ENCODE measurements at places on chromosomes 2 and 18.

GRCh38 chr18:57128220-57128932, 18.5 kb upstream of the BOD1L2 start:
- no peak for DNase-seq

DNA sequence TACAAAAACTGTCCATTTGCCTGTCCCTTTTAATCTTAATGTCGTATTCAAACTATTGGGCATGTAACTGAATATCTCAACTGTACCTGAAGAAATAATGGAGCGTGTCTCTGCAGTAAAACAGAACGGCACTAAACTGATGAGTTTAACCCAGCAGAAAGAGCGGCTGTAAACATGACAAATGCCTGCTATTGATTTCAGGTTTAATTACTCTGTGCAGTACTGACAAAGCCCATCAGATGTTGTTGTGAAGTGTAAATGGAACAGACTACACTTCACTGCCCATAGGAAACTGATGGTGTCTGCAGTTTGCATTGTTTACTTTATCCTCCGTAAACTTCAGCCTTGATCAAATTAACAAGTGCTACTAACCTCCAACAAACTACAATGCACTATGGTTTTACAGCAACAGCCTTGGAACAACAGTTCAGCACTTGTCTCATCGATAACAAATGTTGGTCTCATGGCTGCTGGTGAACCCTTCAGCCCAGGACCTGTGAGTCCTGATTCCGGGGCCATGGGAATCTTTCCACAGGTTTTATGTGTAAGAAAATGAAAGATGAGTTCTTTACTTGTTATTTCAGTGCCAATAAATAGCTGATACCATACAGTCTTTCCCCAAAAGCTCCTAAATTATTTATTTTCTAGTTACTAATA, 316.5 kb downstream of the CCDC178 start:
- DNase-seq: no peak

GRCh38 chr2:191255271-191255670, 10.1 kb downstream of the MYO1B start:
- no peak for DNase-seq

GRCh38 chr2:217740178-217740577, 262.6 kb downstream of the TNS1 start:
- no peak for DNase-seq

DNA sequence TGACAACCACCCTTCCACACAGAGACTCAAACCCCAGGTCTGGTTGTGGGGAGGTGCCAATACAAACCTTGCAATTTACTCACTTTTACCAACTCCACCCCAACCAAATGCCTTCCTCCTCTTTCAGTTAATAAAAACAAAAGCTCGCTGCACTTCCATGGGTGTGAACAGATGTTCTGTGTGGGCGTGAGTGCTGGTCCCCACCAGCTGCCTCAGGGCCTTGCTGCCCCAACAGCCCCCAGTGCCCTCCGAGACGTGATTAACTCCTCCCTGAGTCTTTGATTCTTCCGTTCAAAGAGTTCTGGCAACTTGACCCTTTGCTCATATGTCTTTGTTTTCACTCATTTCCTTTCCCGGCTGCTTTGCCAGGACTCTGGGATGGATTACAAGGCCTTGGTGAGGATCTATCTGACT, 258.9 kb upstream of the CXCR4 start:
- DNase-seq: no peak

GRCh38 chr2:188664951-188665595, 309.1 kb upstream of the COL3A1 start:
- DNase-seq: no peak

GRCh38 chr2:128028668-128029054, 802 bp upstream of the SAP130 start:
- DNase-seq: peak; percentile 13

GRCh38 chr2:241961454-241961853, 91.9 kb downstream of the RTP5 start:
- DNase-seq: no peak

GRCh38 chr18:33851546-33852078, 273.6 kb downstream of the ASXL3 start:
- DNase-seq: no peak

DNA sequence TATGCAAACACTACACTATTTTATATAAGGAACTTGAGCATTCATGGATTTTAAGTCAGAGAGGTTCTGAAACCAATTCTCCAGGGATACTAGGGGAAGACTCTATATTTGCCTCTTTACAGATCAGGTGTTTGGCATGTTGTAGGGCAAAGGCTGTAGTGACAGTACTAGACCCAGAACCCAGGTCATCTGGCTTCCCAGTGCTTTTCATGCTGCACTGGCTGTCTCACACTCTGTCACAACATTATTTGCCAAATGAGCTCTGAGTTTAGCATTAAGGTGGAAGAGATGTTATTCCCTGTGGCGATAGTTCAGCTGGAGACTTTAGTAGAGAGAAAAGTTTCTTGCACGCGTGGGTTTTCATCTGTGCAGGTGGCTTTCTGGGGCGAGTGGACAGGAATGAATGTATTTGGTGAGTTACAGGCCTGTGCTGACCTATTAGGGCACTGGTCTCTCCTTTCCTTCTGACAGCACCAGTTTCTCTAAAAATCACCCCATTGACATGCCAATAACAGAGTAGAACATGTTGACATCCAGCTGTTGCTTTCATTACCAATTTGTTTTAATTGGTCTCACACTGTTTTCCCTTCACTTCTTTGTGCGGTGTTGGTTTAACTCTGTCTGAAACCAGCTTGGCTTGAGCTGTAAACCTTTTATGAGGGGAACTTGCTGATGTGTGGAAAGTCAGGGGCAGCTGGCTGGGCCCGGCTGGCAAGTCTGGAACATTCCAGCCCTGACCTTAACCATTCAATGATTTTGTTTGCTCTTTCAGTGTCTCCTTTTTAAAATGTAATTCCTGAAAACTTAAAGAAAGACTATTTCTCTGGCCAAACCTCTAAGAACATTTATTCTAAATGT, 643.0 kb upstream of the FAM98A start:
- no peak for DNase-seq

DNA sequence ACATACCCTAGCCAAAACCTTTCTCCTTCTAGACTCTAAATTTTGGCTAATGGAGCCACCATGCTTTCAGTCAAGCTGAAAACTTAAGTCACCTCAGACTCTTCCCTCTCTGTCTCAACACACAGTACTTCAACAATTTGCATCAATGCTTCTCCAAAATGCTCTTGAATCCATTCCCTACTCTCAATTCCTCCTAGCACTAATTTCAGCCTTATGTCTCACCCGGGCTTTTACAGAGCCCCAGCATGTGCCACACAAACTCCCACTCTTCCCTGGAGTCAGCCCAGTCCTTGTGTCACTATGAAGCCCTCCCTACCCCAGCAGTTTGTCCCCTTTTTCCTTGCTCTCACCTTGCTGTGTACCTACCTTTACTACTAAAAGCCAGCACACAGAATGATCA, 38.7 kb downstream of the AAK1 start:
- no peak for DNase-seq

- DNase-seq: no peak
Observed at GRCh38 chr2:97673182-97673914, 3.8 kb downstream of the C2orf92 start.

DNA sequence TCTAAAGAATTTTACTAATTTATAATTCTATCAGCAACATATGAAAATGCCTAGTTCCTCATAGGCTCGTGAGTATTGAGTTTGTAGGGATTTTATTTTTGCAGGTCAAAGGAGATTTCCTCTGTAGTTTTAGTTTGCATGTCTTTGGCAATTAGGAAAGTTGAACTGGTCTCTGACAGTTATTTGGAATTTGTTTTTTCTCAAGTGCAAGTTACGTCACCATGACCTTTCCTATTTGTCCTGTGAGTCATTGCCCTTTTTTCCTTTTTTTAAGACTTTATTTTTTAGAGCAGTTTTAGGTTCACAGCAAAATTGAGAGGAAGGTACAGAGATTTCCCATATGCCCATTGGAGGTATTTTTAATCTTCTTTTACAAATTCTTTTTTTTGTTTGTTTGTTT, 29.0 kb downstream of the RAMP1 start:
- DNase-seq: no peak

DNA sequence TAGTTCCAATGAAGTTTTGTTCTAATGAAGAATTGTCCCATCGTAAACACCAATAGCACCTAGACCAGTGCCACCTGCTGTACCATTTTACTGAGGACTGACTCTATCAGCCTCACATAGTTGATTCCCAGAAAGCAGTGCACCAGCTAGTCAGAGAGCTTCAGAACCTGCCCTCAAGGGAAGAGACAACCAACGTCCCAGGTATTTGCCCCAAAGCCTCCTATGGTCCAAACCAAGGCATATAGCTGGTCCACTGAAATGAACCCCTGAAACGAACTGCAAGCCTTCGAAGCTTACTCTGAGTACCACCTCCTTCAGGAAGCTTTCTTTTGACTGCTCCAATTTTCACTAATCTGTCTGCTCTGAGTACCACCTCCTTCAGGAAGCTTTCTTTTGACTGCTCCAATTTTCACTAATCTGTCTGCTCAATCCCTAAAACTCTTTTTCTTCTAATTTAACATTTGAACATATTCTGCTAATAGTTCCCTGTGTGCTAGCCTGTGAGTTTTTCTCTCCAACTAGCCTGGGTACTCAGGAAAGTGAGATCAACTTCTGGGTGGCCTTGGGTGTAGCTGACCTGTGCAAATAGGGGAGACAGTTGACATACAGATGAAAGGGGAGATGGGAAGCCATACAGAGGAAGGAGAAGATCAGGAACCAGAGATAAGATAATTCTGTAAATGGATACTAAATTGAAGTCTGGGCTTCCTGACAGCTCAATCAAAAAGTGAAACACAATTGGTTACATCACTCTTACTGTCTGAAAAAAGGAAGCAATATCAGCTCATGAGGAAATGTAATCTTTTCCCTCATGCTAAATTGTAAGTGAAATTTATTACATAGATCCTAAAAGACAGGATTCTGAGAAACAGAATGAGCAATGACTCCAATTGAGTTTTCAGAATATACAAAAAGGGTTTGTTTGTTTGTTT, 33.5 kb upstream of the EML4 start:
- no peak for DNase-seq

DNA sequence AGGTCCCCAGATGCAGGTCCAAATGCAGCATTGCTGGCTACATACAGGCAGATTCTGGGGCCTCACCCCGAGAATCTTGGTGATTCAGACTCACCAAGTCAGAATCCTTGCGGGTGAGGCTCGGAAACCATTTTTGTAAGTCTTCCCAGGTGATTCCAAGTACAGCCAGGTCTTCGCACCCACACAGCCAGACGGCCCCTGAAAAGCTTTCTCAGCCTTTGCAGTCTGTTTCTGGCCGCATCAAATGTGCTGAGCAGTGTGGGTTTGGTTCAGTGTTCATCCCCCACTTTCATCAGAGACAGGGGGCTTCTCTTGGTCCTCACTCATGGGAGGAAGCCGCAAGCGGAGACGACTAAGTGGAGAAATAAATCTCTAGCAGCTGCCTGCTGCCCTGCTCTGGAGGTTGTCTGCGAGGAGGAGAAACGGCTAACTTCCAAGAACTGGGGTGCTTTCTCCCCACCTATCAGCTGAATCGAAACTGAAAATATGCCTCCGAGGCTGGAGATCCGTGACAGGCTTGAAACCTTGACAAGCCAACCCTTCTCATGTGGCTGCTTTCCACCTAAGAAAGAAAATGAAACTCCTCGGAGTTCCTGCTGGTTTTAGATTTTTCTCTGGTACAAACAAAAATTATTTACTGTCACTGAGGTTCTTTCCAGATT, 8.9 kb upstream of the TMEM185B start:
- peak; percentile 39 for DNase-seq

DNA sequence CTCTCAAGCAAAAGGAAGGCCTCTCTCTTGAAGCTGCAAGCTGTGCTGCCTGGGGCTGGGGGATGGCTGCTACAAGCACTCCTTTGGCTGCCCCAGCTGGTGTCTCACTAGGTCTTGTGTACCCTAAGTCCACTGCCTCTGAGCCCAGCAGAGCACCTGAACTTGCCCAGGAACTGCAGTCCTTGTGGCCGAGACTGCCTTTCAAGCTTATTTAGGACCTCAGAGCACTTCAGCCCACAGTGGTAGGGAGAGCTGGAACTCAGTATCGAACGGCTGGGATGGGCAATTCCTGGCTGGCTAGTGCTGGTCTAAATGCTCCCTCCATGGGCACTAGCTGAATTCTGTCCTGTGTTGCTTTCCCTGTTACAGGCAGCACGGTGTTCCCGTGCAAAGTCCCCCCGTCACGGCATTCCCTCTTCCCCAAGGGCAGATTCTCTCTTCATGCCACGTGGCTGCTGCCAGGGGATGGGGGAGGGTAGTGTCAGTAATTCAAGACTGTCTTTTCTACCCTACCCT, 25.9 kb downstream of the STPG4 start:
- no peak for DNase-seq

DNA sequence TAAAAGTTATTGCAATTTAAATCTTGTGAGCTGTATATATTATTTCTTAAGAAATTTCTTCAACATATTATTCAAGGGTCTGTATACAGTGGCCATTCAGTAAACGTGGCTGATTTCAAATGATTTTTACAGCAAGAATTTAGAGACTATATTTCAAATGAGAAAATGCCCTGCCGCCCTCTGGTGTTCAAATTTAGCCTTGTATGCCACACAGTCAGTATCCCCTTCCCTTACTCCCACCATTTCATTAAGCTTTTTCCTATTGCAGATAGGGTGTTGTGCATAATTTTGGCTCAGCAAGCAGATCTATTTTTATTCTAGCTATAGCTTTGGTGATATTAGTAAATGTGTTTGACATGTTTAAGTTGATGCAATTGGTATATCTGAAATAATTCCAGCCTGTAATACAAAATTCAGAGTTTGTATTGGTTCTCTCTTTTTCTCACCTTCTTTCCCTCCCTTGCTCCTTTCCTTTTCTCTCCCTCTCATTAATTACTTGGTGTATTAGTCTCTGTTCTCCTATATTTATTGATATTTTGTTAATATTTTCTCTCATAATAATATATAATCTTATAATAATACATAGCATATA, 22.8 kb upstream of the SCN7A start:
- DNase-seq: no peak

Data from foreskin keratinocyte (primary cell).